Renal cortex interstitium (tissue), 15 donors: ENCODE measurements at places on chromosomes 4 and X. TPM values are rescaled to one million over a fixed set of nuclear protein-coding genes. Genes with fewer than 3 reads are reported as not detected.

The ZDHHC15 gene
- polyA plus RNA-seq: 6.2 TPM

DNA sequence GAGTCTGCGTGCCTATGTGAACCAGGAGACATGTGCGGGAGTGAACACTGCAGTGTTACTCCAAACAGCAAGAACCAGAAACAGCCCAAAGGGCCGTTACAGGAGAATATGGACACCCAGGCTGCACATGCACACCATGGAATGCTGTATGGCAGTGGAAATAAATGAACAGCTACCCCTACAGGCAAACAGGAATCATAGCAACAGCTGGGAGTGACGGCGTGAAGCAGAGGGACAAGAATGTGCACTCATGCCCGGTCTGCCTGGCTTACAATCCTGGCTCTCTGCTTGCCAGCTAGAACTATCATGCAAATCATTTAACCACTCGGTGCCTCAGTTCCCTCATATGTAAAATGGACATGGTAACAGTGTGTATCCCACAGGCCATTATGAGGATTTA is 16.6 kb downstream of the GPKOW start:
- no peak for DNase-seq

The TBC1D25 gene
- 7.6 TPM for polyA plus RNA-seq

GRCh38 chr4:185134307-185134869 is 8.7 kb upstream of the SLC25A4 start:
- DNase-seq: no peak

The COL4A5 gene
- 134 TPM for polyA plus RNA-seq

DNA sequence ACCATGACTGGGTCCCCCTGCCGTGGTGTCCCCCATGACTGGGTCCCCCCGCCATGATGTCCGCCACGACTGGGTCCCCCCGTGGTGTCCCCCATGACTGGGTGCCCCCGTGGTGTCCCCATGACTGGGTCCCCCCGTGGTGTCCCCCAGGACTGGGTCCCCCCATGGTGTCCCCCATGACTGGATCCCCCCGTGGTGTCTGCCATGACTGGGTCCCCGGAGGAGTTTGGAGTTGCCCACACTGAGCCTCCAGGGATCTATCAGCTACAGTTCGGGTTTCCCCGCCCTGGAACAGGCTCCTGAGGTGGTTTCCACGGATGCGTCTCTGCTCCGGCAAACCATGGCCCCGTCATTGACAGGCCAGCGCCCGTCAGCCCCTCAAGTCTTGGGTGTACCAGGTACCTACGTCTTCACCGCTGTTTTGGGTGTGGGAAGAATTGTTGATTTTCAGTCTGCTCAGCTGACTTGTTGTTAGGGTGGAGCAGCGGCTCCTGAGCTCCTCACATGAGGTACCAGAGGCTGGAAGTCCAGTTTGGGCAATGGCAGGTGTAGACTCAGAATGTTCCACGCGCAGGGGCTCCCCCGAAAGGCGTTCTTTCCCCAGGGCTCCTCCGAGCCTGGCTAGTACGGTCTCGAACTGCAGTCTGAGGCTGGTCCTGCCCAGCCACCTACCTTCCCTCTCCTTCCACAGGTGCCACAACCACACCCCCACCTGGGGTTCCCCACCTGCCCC is 8.3 kb upstream of the PDE6B start:
- DNase-seq: no peak

The TMPRSS11B gene
- 0.04 TPM for polyA plus RNA-seq

The SPANXB1 gene
- not detected for polyA plus RNA-seq

The VCX3B gene
- 0.78 TPM for polyA plus RNA-seq

The PCSK1N gene
- 3.9 TPM for polyA plus RNA-seq

DNA sequence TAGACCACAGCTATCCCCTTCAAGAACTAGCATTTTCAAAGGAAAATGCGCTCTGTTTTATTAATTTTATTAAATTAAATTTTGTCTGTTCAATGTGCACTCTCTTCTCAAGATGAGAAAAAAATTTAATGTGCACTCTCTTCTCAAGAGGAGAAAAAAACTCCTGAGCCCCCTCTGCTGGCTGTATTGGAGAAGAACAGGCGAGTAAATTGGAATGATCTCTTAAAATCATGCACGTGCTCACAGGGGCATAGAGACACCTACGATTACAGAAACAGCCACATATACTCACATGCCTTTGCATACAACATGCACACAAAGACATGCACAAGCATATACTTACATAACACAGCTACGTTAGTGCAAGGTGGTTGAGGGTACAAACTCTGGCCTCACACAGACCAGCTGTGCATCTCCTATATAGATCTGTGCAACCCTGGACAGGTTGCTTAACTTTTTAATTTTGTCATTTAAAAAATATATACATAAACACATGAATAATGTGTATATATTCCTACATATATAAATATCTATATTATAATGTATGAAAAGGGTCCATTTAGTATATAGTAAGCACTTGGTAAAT is 176.2 kb upstream of the CXorf66 start:
- DNase-seq: no peak

The AMTN gene
- polyA plus RNA-seq: not detected

The ADGRA3 gene
- 53.1 TPM for polyA plus RNA-seq

DNA sequence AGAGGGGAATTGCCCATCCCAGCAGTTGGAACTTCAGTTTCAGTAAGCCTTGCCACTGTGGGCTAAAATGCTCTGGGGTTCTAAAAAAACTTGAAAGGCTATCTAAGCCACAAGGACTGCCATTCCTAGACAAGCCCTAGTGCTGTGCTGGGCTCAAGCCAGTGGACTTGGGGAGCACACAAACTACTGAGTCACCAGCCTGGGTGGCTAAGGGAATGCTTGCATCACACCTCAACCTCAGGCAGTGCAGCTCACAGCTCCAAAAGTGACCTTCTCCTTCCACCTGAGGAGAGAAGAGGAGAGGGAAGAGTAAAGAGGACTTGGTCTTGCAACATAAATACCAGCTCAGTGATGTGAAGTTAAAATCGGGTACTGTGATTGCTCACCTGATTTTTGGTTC is 116.7 kb upstream of the GLRA2 start:
- no peak for DNase-seq

The NKX6-1 gene
- polyA plus RNA-seq: 0.13 TPM

- no peak for DNase-seq
Measured at GRCh38 chr4:21517126-21517859, 431.3 kb downstream of the KCNIP4 start.

GRCh38 chr4:119604266-119604665 is 24.3 kb downstream of the PDE5A start:
- DNase-seq: no peak

The GAGE13 gene
- polyA plus RNA-seq: not detected

The LYAR gene
- polyA plus RNA-seq: 20.1 TPM

GRCh38 chr4:119329835-119330620 is 8.1 kb upstream of the FABP2 start:
- no peak for DNase-seq

DNA sequence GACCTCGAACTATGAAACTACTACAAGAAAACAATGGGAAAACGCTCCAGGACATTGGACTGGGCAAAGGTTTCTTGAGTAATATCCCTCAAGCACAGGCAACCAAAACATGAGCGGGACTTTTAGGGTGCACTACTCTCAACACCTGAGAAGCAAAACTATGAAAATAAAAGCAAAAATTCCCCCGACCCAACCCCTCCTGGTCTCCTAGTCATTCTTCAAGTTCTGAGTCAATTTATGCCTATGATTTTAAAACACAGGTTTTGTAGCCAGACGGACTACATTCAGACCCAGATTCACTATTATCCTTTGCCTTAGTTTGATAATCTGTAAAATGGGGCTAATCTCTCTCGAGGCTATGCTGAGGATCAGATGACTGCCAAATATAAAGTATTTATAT is 97.0 kb downstream of the SOWAHB start:
- no peak for DNase-seq

DNA sequence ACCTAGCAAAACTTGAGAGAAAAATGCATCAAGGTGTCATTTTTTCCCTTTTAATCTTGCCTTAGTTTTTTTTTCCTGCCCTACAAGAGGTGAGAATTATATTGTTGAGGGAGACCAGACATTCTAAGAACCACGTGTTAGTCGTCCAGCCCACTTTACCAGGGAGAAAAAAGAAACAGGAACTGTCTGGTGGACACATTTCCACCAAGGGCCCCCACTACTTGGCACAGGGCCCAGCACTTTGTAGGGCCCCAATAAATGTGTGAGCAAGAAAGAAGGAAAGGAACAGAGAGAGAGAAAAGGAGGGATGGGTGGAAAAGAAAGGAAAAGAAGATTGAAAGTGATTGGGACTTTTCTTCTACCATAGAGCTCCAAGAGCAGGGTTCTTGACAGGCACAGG is 3.9 kb upstream of the EGFL6 start:
- no peak for DNase-seq

DNA sequence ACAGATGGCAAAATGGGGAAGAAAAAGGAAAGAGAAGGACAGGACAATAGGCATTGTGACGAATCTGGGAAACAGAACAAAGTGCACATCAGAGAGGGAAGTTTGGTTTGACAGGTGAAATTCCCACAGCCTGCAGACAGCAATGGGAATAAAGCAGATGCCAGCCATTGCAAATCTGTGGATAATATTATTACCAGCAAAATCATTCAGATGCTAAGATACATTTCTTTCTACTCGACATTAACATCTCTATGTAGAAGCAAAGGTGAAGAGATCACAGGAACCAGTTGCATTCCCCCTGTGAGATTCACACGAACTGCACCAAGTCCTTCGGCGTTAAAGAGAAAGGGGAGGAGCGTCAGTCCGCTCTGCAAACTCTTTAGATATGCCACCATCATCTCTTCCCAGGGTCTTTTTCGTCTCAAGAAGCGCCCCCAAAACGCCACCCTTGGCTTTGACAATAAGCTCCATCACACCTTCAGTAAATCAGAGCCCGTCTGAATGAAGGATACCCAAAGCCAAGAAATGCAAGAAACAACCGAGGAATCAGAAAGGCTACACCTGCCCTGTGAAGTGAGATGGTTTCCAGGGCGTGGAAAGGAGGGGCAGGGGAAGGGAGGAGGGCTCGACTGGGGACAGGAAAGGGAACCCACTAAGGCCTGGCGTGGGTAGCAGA is 1.9 kb downstream of the NEUROG2 start:
- no peak for DNase-seq

DNA sequence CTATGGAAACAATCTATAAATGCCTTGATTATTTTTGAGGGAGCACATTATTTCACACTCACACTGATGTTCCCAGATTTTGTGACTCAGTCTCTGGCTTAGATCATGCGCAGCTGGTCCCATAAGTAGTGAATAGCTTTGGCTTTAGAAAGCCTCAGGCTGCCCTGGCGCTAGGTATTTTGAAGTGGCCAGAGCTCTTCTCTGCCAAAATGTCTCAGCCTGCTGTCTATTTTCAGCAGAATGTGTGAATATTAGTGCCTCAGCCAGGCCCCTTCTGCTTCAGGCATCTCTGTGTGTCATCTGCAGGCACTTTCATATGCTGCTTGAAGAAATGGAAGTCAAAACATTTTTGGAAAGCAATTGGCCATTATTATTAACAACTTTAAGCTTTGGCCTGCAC is 931.0 kb upstream of the INTU start:
- DNase-seq: no peak
